Lower leg skin (tissue), 4 donors: ENCODE measurements at places on chromosomes 11 and 22. TPM values are rescaled to one million over a fixed set of nuclear protein-coding genes. Genes with fewer than 3 reads are reported as not detected.

The HORMAD2 gene
- total RNA-seq: not detected

- DNase-seq: peak; percentile 46
These were observed 10.4 kb downstream of the P2RY2 start for GRCh38 chr11:73228268-73229134.

- no peak for DNase-seq
These were observed 965 bp downstream of the TCN2 start for GRCh38 chr22:30607939-30608338.

GRCh38 chr22:35539910-35540594 lies 579 bp upstream of the RASD2 start:
- peak; percentile 89 for DNase-seq
